ENCODE measurements at places on chromosomes 12 and 14.
A peak's percentile ranks its signal among the peaks of the same experiment; 100 is the strongest.

GRCh38 chr14:47366006-47366405, 309.4 kb downstream of the MDGA2 start:
- no peak for DNase-seq

- no peak for DNase-seq
These were observed 104.1 kb downstream of the FOXN3 start for GRCh38 chr14:89312932-89313331.

DNA sequence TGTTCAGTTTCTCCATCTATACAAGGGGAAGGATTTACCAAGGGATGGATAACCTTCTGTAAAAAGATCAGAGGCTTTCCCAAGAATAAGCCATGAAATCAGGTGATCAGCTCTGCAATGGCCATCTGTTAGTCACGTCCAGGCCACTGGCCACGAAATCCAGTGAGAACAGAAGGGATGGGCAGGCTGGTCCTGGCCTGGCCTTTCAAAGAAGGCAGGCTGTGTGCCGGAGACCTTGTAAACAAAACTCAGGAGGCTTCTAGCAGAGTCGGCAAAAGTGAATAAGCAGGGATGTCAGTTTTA, 68.5 kb downstream of the RNF34 start:
- no peak for DNase-seq

- peak; percentile 3 for DNase-seq
These were observed 10.2 kb upstream of the GOLGA5 start for GRCh38 chr14:92783813-92784431.

DNA sequence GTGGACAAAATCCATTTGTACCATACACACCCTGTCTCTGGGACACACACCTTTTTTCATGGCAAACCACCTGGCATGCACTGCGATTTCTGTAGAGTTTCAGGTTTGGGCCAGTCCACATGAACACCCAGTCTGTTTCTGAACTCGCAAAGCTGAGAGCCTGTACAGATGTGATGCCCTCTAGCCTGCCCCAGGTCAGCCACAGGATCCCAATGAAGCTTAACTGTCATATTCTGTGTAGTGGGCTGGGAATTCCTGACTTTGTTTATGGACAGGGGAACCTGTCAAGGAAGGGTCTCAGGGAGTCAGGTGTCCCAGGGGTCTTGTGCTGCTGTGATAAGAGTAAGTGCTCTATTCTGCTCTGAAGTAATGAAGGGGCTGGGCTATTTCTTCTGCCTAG, 39.8 kb downstream of the CPM start:
- DNase-seq = no peak

GRCh38 chr14:36281309-36281708, 39.1 kb downstream of the MBIP start:
- no peak for DNase-seq

DNA sequence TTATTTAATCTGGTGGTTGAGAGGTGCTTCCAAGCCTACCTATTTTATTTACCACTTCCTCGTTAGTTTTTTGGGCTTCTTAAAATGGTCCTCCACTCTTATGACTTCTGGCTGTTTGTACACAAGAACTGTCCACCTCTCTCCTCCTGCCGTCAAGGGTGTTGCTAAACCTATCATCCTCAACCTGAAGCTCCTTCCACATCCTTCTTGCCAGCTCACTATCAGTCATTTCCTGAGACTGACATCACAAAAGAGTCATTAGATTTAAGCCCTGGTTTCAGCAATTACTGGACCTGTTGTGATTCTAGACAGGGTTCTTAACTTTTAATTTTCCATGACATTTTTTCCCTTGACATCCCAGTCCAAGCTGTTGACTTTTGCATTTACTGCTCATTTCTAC, 91.9 kb downstream of the BICD1 start:
- no peak for DNase-seq

GRCh38 chr14:52948039-52948438, 2.8 kb downstream of the FERMT2 start:
- no peak for DNase-seq

DNA sequence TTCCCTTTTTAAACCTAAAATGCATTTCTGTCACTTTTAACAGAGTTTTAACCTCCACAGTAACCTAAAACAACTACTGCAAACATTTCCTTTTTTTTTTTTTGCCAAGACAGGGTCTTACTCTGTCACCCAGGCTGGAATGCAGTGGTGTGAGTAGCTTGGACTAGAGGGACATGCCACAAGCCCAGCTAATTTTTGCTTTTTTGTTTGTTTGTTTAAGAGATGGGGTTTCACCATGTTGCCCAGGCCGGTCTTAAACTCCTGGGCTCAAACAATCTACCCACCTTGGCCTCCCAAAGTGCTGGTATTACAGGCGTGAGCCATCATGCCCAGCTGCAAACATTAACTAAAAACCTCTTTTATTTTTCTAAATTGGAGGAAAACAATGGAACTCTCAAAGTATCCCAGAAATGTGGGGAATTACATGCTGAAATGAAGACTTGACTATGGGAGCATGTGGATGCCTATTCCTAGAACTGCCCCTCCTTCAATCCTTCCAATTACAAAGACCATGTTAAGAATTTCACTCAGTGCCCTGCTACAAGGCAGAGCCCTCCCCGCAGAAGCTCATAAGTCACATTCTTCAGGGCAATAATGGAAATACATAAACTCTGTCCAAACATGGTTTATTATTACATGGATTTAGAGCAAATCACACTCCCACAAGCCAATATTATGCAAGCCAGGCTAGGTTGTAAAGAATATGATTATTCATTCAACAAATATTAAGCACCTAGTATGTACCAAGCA, 66.9 kb downstream of the C12orf56 start:
- DNase-seq = no peak

GRCh38 chr12:46744283-46744682, 81.5 kb downstream of the SLC38A4 start:
- DNase-seq = no peak

- peak; percentile 94 for DNase-seq
These were observed at the start of gene HEBP1 for GRCh38 chr12:12999959-13000615. HEBP1 (minus strand) TSS chr12:13000265; CDS start chr12:13000114, 151 bp downstream.

GRCh38 chr12:124605883-124606774, 38.7 kb upstream of the NCOR2 start:
- DNase-seq = no peak

DNA sequence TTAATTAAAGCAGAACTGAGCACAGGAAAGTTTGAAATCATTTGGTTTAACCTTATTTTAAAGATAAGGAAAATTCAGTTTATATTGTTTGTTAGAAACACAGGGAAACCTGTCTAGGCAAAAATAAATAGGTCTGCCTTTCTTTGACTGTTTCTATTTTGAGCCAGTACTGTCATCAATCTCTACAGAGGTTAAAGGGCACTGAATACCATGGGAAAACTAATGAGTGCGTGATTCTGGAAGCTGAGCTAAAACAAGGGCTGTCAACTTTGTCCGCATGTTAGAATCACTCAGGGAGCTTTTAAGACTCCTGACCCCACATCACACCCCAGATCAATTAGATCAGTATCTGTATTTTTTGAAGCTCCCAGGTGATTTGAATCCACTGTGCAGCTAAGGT, 38.8 kb downstream of the NOPCHAP1 start:
- no peak for DNase-seq

DNA sequence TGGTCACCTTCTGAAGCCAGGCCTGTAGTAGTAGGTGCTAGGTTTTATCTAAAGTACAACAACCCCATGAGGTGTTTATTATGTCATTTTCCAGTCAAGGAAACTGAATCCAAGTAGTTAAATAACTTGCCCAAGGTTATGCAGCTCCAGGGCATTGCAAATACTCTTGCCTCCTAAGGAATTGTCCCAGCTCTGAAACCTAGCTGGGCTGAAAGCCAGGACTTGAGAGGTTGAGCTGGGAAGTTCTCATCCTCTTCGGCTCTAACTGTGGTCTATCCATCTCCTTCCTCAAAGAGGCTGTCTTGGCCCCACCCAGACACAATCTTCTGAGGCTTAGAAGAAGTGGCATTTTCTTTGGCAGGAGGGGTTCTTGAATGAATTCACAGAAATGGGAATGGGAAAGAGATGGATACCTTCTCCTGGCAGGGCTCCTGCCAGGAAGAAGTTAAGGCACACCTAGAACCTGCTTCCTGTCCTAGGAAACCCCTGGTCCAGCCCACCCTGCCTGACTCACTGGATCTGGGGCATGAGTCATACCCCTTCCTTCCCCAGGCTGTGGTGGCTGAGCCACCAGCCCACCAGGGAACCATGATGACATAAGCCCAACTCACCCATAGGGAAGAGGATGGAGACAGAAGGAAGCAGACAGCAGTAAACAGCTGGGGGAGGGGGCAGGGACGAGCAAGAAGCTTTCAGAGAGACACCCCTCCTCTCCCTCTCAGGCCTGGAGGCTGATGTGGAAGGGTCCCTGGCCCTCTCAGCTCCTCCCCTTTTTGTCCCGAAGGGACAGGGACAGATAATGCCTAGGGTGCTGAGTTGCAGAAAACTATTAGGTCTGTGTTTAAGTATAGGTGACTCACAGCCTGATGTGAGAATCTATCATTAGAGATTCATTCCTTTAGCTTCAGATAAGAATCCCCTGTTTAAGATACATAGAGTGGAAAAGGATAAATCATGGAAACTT, 2.1 kb upstream of the PLEK2 start:
- DNase-seq = no peak

GRCh38 chr12:69397978-69398377, 38.4 kb downstream of the YEATS4 start:
- no peak for DNase-seq

GRCh38 chr14:23433457-23433856, 2.0 kb downstream of the MYH7 start:
- no peak for DNase-seq

DNA sequence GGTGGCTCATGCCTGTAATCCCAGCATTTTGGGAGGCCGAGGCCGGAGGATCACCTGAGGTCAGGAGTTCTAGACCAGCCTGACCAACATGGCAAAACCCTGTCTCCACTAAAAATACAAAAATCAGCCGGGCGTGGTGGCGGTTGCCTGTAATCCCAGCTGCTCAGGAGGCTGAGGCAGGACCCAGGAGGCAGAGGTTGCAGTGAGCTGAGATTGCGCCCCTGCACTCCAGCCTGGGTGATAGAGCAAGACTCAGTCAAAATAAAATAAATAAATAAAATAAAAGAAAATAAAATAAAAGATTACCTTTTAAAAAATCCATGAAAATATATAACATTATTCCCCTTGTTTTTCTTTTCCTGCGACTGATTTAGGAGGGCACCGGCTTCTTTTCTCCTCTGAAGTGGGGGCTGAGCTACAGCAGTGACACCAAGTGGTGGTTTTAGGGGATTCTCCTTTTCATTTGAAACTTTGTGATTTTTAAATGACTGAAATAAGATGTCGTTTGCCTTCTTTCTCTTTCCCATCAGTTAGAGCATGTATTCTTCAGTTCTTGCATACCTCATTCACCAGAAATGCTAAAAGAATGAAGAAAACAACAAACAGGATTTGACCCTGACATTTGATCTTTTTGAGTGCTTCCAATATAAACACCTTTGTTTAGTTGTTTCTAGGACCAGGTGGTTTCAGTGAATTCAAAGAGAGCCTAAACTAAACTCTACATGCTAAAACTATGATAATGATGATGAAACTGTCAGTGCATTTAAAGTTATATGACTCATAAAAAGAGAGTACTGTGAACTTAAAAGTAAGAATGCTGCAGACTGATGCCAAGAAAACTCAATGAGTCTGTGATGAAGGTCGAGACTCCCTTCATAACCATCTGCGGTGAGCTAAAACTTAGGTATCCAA, 22.6 kb upstream of the PKP2 start:
- no peak for DNase-seq

DNA sequence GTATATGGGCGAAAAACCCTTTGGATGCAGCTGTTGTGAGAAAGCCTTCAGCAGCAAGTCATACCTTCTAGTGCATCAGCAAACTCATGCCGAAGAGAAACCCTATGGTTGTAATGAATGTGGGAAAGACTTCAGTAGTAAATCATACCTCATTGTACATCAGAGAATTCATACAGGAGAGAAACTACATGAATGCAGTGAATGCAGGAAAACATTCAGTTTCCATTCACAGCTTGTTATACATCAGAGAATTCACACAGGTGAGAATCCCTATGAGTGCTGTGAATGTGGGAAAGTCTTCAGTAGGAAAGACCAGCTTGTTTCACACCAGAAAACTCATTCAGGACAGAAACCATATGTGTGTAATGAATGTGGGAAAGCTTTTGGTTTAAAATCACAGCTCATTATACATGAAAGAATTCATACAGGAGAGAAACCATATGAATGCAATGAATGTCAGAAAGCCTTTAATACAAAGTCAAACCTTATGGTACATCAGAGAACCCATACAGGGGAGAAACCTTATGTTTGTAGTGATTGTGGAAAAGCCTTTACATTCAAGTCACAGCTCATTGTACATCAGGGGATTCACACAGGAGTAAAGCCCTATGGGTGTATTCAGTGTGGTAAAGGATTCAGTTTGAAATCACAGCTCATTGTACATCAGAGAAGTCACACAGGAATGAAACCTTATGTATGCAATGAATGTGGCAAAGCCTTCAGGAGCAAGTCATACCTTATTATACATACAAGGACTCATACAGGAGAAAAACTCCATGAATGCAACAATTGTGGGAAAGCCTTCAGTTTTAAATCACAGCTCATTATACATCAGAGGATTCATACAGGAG, 21.4 kb downstream of the ZNF268 start:
- no peak for DNase-seq

- DNase-seq = no peak
These were observed 199.9 kb upstream of the RTL1 start for GRCh38 chr14:101103321-101103901.

DNA sequence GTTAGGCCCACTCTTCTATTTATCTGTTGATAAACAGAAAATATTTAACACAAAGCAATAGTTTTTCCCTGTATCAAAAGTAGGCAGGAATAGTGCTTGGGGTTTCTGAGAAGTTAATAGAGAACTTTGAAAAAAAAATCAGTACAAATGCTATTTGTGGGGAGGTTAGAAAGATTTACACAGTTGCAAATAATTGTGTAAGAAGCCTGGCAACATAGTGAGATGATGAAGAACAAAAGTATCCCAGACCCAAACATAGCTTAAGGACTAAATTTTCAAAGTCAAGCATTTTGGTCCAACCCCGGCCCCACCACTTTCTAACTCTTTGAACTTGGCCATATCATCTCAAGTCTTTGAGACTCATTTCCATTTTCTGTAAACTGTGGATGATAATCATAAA, 687.5 kb upstream of the TMEM132C start:
- no peak for DNase-seq

- DNase-seq = no peak
These were observed 59.2 kb downstream of the AACS start for GRCh38 chr12:125124320-125124966.

- no peak for DNase-seq
These were observed 239.8 kb downstream of the KTN1 start for GRCh38 chr14:55819610-55820304.

All from T follicular helper cell (primary cell).